ENCODE measurements at places on chromosomes 5 and 9.

DNA sequence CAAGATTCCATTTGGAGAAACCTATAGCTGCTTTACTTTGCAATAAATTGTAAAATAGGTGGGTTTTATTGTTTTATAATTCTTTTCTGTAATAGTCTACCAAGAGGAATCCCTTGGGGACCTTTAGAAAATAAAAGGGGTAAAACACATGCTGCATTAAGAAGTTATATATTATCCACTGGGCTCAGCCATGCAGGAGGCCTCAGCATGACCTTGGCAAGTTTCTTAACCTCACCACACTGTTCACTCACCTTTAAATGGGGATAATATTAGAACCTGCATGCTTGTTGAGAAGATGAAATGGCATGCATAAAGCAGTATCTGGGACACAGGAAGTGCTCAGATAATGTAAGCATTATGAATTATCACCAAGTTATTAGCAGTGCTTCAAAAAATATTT is 120.2 kb downstream of the SEMA5A start:
- no peak for DNase-seq

- peak; percentile 29 for DNase-seq
Observed at GRCh38 chr5:139863855-139864558, 68.4 kb downstream of the PSD2 start.

DNA sequence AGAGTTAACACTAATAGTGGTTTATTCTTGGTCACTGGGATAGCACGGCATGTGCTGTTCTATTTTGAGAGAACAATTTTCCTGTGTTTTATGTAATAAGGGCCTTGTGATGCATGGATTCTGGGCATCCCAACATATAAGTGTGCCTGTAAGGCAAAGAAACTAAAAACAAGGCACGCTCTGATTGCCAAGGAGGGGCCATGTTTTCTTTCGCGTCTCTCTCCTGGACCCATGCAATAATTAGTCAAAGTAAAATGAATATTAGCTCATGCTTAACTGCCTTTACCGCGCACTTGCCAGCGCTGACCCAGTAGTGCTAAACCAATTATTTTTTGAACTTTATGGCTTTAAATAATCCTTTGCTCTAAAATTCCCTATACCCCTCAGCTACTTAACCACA is 140.9 kb downstream of the PSAT1 start:
- no peak for DNase-seq

DNA sequence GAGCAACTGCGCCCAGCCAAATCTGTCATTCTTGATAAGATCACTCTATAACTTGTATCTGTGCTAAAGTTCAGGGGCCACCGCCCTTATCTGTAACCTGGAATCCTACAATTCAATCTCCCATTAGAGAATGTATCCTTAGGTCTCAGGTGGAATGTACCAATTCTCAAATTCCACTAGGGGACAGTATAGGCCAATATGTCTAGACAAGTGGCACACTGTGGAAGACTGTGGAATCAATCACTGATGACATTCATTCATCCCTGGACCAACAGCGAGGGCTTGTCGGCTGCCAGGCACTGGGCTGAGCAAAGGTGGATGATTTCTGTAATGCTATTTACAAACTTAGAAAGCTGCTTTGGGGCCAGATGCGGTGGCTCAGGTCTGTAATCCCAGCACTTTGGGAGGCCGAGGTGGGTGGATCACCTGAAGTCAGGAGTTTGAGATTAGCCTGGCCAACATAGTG is 28.7 kb upstream of the MEGF9 start:
- no peak for DNase-seq

DNA sequence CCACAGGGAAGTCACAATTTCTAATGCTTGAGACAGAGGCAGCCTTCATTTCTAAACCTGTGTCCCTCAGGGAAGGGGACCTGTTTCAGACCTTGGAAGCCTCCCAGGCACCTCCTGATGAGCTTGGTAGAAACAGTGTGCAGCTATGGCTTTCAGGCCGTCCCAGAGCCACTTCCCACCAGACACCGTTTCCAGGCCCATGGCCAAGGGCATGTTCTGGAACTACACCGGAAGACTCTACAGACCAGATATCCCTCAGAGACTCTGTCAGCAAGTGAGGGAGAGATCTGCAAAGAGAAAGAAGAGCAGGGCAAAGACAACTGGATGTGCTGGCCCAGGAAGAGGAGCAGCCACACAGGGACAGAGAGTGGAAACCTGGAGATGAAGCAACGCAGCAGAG is 82.2 kb upstream of the HSPA9 start:
- DNase-seq = no peak

DNA sequence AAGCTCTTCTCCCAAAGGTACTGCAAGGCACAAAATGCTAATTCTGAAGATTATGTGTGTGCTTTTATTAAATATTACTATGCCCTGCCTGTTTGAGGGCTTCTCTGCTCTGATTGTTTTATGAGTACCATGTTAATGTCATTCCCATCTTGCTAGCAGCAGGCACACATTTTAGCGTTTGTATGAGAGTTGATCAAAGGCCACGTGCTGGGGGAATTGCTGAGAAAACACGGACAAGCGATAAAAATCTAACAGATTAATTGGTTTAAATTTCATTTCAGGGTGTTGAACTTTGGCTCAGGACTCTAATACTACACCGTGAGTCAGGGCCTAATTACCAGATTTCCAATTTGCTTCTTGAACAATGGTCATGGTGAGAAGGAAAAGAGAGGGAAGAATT is 298.4 kb downstream of the EBF1 start:
- DNase-seq = no peak

DNA sequence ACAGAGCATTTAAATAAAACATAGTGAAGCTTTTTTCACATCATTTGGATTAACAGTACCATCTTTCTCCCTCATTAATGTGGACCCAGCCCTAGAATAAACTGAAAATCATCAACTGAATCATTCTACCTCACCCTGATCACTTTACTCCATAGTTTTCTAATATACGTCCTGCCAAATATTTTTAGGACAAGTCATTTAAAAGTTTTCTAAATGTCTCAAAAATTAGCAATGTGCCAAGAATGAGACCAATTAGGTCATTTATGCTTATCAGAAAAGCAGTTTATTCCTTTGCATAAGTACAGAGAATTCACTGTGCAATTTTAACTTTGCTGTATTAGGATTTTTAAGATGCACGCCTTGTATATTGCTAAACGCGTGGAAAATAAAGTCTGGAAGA is 284.4 kb downstream of the PIK3R1 start:
- DNase-seq = no peak

DNA sequence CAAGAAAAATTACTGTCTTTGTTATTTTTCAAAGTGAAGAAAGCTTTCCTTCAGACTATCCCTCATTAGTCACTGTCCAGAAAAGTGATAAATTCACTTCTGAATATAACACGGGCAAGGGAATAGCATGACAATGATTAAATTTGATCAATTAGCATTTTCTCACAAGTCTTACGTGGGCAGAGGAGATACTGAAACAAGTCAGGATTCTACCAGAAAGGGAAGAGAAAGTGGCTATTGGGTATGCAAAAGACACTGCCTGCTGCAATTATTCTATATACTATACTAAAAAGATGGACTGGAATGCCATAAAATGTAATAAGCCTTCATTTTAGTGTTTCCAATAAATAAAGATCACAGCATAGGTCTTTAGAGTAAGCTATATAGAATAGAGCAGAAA is 7.4 kb downstream of the COX7C start:
- DNase-seq = no peak

Measured in stimulated activated CD8-positive, alpha-beta memory T cell treated with anti-CD3 and anti-CD28 coated beads, Interleukin-4, amount 100 ng/mL, for 4 hours (primary cell).